Neuronal stem cell (in vitro differentiated cells): ENCODE measurements at places on chromosomes 16 and 17.
A peak's percentile ranks its signal among the peaks of the same experiment; 100 is the strongest.

- no peak for DNase-seq
Measured at GRCh38 chr16:53949715-53950410, 245.9 kb downstream of the FTO start.

DNA sequence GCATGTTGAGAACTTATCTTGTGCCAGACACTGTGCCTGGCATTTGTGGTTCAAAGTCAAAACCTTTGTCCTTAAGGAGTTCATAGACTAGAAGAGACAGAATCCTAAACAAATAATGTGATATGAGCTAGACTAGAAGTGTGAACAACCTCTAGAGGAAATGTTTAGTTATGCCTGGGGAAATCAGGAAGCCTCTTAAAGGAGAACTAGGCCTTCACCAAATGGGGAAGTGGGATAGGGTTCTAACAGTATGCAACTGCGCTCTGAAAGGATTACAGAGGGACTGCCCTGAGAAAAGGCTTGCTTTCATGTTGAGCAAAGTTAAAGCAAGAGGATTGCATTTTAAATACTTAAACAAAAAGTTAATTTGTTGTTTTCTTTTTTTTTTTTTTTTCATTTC is 4.9 kb downstream of the RUNDC1 start:
- no peak for DNase-seq

GRCh38 chr17:59668816-59669215 is 38.4 kb downstream of the PTRH2 start:
- DNase-seq = no peak

DNA sequence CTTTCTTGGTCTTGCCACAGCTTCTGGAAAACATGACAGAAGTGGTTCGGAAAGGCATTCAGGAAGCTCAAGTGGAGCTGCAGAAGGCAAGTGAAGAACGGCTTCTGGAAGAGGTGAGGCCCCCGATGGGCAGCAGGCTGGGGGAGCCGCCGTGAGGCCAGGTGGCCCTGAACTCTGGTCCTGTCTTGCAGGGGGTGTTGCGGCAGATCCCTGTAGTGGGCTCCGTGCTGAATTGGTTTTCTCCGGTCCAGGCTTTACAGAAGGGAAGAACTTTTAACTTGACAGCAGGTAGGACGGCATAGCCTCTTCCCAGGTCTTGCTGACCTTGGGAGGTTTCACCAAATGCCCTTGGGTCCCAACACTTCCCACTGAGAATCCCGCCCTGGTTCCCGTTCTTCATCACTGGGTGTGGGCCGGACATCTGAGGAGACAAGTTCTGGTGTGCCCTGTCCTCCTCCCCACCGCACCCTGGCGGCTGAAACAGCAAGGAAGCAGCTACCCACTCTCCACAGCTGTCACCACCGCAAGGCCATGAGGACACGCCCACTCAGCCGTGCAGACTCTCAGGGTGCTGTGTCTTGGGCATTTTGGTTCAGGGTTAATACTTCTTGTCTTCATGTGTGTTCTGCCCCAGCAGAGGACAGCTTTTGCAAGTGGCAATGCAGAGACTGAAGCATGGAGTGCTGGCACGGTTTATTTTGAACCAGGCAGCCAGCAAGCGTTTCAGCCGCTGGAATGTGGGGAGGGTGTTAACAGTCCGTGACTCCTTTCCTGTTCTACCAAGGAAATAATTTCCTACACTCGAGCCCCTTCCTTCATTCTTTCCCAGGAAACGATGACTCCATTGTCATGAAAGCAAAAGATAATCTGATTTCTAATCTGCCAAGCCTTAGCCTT is 21.4 kb downstream of the NTAN1 start:
- DNase-seq = no peak

GRCh38 chr17:14325618-14326167 is 24.8 kb downstream of the HS3ST3B1 start:
- no peak for DNase-seq

- DNase-seq = no peak
Measured at GRCh38 chr16:51243936-51244436, 92.9 kb upstream of the SALL1 start.

- DNase-seq = peak; percentile 51
Measured at GRCh38 chr16:4272114-4272956, 488 bp downstream of the TFAP4 start.

- no peak for DNase-seq
Measured at GRCh38 chr17:27498615-27499309, 42.5 kb downstream of the KSR1 start.

DNA sequence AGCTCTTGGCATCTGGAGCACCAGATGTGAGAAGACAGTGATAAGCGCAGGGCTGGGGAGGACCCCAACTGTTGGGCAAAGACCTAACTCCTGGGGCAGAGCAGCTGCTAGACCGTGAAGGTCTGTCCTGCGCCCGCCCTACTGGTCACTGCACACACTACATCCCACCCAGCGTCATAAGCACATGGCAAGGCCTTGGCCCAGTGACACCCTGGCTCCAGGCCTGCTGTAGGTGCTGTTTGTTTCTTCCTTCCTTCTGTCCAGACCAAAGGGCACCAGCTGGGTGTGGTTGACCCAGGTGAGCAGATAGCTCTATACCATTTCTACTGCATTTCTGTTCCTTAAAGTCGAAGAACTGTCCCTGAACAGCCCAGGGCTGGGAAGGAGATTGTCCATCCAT is 6.4 kb downstream of the TRPV3 start:
- no peak for DNase-seq

GRCh38 chr17:7047566-7047965 is 3.7 kb upstream of the SLC16A11 start:
- no peak for DNase-seq

DNA sequence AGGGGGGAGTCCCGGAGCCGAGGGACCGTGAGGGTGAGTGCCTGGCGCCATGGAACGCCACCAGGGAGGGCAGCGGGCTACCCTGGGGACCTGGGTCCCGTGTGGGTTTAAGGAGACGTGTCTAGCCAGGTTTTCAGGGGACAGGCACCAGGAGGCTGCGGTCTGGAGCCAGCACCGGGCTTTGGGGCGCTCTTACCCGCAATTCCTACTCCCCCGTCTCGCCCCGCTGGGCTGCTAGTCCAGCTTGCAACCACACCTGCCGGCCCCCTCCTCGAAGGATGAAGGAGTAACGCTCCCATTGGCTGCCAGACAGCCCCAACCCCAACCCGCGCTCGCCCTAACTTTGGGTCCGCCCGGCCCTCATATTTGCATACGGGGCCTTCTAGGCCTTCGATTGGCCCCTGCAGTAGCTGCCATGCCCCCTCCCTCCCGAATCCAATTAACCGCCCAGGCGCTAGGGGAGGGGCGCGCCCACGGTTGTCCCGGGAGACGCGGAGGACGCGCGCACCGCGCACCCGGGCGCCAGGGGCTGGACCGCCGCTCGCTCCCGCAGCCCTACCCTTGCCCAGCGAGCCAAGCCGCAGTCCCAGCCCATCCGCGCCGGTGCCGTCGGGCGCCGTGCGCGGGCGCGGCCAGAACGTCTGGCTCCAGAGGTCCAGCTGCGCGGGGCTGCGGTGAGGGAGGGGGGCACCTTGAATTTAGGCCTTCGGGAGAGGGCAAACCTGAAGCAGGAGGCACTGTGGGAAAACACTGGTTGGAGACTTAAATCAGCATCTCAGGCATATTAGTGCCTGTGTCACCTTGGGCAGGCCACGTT is at the start of gene TTLL6:
Gene TTLL6 (minus strand): TSS at position 456 of the 817 bp plus-strand sequence. CDS start 157 bp downstream, at position 299.
- DNase-seq = peak; percentile 93

GRCh38 chr17:34253139-34253525 is 2.0 kb upstream of the CCL2 start:
- no peak for DNase-seq

- DNase-seq = no peak
Measured at GRCh38 chr17:29048440-29049368, 5.8 kb downstream of the PIPOX start.

DNA sequence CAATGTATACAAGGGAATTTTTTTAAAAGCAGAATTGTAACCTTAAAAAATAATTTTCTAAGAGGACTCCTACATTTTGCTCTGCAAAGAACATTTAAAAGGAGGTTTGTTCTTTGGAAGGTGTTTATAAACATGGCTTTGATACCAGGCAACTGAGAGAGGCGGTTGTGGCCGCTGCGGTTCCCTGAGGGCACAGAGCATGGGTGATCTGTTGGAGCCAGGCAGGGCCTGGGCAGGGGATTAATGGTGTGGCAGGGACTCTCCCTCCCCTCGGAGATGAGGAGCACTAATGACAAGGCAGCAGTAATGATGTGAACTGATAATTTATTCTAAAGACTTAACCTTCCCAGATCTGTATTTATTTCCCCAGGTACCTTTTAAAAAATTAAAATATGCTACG is 65.4 kb downstream of the WWP2 start:
- DNase-seq = no peak

- DNase-seq = no peak
Measured at GRCh38 chr17:8163978-8164814, 1.4 kb upstream of the VAMP2 start.

DNA sequence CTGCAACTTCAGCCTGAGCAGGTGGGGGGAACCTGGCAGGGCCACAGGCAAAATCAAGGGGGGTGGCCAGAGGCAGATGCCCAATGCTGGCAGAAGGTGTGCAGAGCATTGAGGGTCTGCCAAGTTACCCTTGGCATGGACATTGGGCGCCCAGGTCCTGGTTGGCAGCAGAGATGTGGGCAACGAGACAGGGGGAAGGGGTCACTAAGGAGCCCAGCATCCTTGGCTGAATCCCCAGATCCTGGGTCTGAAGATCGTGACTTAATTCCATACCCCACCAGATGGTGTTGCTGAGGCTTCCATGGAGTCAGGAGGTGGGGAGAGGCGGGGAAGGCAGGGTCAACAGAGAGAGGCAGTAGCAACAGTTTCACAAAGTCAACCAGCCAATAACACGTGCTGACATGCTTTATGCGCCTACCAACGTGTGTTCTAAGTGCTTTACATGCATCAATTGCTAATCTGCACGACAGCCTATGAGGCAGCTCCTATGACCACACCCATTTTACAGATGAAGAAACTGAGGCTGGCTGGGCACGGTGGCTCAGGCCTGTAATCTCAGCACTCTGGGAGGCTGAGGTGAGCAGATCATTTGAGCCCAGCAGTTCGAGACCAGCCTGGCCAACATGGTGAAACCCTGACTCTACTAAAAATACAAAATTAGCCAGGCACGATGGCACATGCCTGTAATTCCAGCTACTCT is 83.3 kb downstream of the GSG1L start:
- no peak for DNase-seq

DNA sequence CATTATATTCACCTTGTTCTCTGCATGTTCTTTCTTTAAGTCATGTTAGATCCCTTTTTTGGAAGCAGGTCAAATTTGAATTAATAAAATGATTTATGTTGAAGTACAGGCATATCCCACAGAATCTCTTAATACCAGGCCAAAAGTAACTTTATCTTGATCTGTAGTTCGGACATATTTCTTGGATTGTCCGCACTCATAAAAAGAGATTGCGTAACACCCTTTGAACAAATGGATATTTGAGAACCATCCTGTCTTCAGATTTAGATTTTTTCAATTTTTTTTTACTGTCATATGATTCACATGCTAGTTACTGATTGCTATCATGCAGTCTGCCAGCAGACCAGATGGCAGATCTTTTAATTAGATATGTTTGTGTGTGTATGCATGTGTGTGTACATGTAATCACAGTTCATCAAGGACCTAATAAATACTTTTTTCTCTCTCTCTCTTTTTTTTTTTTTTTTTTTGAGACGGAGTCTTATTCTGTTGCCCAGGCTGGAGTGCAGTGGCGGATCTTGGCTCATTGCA is 352.6 kb downstream of the WWOX start:
- DNase-seq = no peak

GRCh38 chr17:2735896-2736295 is 13.6 kb downstream of the CCDC92B start:
- DNase-seq = no peak

DNA sequence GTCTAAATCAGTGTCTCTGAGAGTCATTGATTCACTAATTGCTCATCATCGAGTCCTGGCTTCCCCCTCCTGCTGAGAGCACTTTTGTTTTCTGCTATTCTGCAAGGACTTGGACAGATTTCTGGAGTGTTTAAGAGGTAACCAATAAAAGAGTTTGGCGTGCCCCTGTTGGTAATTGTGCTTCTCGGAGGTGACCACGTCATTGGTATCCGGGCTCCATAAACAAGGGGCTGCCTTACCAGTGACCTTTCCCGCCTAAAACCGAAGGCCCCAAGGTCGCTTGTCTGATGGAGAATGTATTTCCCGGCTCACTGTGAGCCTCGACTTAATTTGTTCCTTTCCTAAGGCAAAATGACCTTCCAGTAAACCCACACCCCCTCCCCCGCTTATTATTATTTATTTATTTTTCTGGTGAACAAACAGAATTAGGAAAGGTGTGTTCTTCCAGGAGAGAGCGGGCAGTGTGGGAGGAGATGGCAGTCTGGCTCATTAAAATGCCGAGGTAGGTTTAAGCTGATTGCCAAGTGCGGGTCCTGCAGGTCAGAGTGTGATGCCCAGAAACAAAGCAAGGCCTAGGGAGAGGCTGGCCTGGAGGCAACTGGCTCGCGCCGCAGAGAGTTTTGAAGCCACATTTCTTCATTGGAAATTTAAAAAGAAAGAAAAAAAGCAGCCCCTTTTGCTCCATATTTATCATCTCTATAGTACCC is 30.2 kb downstream of the MSI2 start:
- peak; percentile 77 for DNase-seq

GRCh38 chr17:40124279-40125141 is 2.7 kb downstream of the MSL1 start:
- no peak for DNase-seq

- peak; percentile 47 for DNase-seq
Measured at GRCh38 chr17:17781591-17782496, 54.9 kb downstream of the SREBF1 start.

DNA sequence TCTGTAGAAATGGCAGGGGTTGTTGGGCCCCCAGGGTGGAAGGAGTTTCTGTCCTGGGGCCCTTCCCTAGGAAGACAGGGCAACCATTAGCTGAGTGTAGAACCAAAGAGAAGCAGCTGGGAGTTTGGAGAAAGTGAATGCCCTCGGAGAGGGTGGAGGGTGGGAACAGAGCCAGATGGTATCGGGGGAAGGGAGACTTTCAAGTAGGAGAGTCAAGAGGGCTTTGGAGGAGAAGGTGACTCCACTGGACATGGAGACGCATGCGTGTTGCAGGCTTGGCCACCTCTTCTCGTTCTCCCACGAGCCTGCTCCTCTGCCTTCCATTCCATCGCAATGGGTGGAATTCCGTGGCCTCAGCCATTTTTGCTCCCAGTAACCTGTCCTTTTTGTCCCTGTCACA is 19.4 kb downstream of the SLC47A1 start:
- no peak for DNase-seq

DNA sequence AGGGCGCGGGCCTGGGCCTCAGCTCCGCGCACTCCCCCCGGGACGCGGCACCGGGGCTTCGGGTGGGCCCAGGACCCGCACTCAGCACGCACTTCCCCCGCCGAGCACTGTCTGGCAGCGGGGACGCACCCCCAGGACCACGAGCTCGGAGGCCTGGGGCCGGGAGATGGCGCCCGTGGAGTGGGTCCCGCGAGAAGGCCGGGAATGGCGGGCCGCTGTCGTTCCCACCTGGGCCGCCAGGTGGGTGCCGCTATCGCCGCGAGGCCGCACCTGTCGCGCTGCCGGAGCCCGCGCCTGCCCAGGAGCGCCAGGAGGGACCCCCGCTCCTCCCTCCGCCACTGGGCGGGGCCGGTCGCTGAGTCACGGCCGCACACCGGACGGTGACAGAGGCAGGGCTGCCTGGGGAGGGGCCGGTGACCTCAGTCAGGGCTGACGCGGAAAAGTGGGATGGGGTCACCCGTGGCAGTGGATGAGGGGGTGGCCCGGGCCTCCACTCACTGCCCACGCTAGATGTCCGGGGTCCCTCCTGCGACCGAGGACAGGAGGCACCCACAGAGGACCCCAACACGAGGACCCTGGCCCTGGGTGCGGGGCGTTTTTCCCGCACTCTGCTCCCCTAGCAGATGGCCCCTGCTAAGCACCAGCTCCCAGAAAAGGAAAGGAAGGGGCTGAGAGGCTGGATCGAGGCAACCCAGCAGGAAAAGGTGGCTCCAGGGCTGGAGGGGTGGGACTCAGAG is 6.9 kb upstream of the ACTG1 start:
- DNase-seq = no peak

GRCh38 chr17:43907998-43908721 is 824 bp upstream of the MPP2 start:
- DNase-seq = peak; percentile 59
